ENCODE measurements at places on chromosomes 12 and 14.

- no peak for DNase-seq
Measured at GRCh38 chr12:46553266-46553665, 180.7 kb upstream of the SLC38A2 start.

DNA sequence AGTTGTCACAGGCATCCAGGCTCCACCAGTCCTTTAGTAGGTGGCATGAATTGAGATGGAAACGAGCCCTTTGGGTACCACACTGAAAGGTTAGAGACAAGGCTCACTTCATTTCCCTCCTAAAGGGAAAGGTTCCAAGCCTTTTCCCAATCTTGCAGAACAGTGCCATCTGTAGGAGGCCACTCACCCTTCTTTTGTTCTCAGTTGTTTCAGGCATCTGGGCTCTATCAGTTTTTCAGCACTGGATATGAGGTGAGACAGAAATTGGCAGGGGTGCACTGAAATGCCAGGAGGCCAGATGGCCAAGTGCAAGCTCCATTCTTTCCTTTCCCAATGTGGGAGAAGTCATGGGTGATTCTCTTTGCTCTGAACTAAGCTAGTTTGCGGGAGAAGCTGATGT, 15.2 kb downstream of the FBXO33 start:
- DNase-seq, result no peak

GRCh38 chr12:3453990-3454680, 36.9 kb upstream of the PRMT8 start:
- DNase-seq, result no peak

DNA sequence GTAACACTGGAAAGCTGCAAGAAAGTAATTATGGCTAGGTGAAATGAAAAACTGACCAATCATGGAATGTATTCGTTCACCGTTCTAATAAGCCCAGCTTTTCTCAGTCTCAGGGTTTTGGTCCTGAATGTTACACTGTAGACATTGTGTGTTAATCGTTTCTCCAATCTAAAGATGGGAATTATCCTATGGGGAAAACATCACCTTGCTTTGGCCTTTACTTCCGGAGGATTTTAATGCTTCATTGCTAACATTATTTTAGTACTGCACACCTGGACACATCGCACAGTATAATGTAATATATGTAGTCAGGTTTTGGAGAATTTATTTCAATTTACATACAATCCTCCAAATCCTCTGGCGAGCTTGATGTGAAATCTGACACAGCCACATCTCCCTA, 1.2 kb upstream of the TRHDE start:
- no peak for DNase-seq

GRCh38 chr12:62259631-62259992, 592 bp upstream of the USP15 start:
- no peak for DNase-seq

- DNase-seq, result no peak
Measured at GRCh38 chr12:124774054-124774461, 89.6 kb downstream of the SCARB1 start.

DNA sequence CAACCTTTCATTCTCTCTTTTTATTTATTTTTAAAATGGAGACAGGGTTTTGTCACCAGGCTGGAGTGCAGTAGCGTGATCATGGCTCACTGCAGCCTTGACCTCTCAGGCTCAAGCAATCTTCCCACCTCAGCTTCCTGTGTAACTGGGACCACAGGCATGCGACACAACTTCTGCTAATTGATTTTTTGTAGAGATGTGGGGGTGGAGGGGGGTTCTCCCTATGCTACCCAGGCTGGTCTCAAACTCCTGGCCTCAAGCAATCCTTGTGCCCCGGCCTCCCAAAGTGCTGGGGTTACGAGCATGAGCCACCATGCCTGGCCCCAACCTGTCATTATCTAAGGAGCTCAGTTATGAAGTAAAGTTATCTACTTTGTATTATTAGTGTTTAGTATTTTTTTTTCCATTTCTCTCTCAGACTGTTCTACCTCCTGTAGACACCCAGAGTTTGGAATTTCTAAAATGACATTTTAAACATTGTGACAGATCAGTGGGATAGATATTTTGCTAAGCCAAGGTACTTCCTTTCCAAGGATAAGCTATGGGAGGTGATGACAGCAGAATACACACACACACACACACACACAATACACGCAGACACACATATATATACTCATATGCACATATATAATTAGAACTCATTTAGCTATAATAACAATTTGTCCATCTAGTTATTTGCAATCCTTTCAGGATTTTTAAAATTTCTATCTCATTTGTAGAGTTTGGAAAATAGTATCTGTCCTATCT, 2.1 kb upstream of the USP44 start:
- DNase-seq, result no peak

DNA sequence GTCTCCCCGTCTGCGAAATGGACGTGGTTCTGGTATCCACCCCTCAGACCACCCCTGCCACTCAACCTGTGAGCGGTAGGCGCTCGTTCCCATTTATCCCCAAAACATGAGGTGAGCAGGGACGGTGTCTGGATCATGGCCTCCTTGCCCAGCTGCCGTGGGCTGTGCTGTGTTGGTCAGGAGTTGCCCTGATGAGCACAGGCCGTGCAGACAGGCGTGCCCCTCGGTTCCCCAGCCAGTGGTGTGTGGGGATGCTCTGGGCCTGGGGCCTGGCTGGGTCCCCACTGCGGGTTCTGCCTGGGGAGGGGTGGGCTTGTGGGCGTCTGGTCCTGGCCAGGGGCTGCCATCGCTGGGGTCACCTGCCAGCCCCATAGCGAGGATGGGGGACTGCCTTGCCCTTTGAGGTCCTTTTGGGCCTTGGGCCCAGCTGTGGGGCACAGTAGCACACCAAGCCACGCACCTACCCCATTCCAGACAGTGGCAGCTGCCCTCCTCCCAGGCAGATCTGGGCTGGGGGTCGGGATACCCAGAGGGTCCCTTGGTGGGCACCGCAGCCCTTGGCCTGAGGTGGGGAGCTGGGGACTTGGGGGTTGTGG, 11.3 kb upstream of the PUS1 start:
- DNase-seq, result no peak

DNA sequence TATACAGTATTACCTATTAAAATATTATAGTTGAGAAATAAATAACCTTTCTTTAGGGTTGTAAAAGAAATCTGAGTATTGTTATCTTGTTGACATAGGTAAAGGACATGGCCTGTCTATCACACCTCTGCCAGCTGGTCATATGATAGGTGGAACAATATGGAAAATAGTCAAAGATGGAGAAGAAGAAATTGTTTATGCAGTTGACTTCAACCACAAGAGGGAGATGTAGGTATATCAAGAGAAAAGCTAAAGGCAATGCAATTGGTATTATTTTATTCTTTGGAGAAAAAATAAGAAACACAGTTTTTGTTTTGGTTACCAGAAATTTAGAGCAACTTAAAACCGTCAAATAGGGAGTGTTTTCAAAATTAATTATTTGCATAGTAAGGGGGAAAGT, 13.5 kb downstream of the CPSF2 start:
- no peak for DNase-seq

- no peak for DNase-seq
Measured at GRCh38 chr12:84117190-84117589, 795.4 kb downstream of the SLC6A15 start.

GRCh38 chr12:98465950-98466602, 49.3 kb upstream of the TMPO start:
- no peak for DNase-seq

DNA sequence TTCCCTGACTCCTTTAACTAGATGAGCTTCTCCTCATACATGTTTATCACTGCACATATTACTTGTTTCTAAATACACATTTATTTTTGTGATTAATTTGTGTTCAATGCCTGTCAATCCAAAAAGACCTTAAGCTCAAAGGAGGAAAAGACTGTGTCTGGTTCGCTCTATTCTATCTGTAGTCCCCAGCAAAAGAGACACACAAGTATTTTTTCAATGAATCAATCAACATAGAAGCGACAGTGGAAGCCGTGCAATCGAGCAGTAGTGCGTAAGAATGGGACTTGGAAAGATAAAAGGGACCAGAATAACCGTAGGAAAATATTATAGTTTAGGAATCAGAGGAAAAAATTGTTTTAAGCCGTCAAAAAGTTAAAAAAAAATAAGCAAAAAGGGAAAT, 951 bp downstream of the WDHD1 start:
- no peak for DNase-seq

- no peak for DNase-seq
Measured at GRCh38 chr14:54502602-54503001, 7.1 kb upstream of the CGRRF1 start.

DNA sequence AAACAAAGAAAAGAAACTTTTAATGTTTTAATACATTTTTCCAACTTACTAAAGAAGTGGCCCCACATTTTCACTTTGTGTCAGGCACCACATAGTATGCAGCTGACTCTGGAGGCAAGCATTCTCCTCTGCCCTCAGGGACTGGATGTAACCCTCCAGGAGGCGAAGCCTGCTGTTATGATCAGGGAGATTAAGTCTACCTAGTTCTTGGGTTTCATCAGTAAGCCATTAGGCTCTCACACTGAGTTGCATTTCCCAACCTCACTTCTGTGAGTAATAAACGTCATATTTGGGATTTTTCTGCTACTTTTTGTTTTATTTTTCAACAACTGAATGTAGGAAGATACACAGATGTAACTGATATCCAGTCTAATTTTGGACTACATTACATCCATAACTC, 101.2 kb upstream of the LRFN5 start:
- no peak for DNase-seq

DNA sequence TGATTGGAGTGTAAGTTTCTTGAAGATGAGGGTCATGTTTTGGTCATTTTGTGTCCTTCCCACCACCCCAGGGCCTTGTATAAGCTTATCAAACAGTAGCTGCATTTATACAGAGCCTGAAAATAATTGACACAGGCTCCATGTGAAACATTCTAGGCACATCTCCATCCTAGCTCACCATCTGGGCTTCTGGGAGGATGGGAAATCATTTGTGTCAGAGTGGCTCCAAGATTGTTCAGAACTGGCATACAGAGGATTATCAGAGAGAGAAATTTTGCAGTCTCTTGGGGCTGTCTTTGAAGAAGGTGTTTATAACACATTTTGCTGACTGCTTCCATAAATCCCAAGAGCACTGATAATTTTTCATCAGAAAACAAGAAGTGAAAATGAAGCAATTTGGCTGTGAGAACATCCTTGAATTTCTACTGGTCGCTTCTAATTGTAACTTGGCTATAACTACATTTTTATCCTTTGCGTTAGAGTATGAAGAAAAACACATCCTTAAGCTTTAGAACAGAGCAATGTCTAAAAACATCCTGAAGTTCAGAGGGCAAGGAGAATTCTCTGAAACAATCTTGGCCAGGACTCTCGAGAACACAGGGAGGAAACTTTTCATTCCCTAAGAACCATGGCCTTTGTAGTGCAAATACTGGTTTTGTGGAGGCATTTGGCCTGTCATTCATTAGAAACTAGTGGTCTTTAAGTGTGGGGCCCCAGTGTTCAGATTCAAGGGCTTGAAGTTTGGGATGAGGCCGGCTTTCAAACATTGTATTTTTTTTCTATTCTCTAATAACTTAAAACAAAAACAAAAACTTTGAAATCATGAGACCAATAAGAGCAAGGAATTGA, 151.1 kb downstream of the DACT1 start:
- no peak for DNase-seq

DNA sequence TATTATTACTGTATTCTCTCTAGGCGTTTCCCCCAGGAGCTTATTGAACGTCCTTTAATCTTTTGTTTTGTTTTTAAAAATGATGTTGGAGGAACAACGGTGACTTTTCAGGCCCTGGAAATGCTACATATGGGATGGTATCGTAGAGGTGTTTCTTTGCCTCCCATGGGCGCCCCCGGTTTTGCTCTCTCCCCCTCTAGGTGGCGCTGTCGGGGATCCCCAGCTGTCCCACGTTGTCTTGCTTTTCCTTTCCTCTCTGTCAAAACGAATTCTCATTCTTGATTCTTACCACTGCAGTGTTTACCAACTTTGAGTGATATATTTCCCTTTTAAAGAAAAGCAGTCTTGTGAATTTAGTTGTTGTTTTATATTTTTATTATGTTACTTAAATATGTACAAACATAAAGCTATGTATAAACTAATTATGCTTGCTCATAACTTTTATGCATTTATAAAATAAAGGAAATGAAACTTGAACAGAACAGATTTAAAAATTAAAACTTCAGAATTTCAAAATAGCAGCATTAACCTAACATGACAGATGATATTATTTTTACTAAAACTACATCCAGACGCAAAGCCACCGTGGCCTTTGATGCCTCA, 171.9 kb downstream of the RGS6 start:
- no peak for DNase-seq

DNA sequence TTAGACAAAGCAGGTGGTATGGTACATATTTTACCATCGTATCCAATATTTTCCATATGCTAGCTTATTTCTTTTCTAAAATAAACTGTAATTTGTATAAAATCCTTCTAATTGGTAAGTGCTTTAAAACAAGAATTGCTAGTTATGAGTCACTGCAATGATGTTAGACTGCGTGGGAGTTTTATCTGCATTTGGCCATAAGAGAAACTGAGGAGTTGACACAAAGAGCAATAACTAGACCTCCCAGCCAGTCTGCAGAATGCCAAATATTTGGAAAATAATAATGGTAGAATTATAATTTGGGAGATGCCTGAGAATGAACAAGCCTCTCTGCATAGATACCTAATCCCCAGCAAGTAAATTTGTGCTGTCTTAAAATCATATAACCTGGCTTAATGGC, 61.7 kb upstream of the PTPRR start:
- no peak for DNase-seq

DNA sequence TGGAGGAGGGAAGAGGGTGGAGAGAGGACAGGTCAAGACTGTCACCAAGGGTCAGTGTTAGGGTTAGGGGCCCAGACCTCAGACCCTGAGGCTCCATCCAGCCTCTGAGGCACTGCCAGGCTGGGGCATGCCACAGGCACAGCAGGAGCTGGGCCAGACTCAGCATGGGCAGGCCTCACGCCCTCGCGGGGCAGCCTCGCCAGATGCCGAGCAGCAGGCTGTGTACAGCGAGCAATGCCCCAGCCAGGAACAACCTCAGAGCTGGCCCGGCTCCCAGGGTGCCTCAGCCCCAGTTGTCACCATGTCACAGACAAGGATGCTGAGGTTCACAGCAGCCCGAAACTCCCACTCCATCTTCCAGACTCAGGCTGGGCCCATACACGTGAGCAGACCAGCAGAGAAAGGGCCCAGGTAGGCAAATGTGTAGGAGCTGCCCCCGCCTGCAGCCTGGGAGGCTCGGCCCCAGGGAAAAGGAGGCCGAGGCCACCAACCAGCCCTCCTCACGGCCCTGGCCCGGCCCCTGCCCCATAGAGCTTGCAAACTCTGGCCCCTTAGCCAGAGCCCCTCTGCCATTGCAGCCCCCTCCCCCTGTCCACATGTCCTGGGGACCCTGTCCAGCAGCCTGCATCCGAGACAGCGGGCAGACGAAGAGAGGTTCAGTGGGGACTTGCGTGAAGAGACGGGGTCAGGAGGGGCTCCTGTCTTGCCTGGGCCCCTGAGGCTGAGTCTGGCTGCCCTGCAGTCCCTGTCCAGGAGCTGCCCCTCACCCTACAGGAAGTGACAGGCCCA, 7.5 kb downstream of the C14orf180 start:
- no peak for DNase-seq

DNA sequence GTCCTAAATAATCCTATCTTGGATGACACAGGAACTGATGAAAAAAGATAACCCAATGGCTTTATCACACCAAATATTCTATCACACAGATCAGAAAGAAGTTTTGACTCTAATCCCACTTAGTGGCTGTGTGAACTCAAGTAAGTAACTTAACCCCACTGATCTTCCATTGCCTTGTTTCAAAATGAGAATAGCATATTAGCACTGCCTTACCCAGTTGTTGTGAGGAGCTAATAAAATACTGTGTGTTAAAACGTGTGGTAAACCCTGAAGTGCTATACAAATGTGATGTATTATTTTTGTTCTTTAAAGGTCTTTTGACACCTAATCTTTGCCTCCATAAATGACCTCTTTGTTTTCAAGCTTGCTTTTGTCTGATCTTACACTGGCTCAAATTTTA, 60.9 kb upstream of the ARID2 start:
- no peak for DNase-seq

GRCh38 chr14:100784523-100785337, 41.2 kb upstream of the MEG3 start:
- no peak for DNase-seq

All from T follicular helper cell (primary cell).